ENCODE measurements at places on chromosomes 5 and 9.

GRCh38 chr5:112010475-112010874 lies 253.5 kb upstream of the NREP start:
- DNase-seq: no peak

- DNase-seq: no peak
Measured at GRCh38 chr5:112649882-112650281, 87.8 kb upstream of the APC start.

DNA sequence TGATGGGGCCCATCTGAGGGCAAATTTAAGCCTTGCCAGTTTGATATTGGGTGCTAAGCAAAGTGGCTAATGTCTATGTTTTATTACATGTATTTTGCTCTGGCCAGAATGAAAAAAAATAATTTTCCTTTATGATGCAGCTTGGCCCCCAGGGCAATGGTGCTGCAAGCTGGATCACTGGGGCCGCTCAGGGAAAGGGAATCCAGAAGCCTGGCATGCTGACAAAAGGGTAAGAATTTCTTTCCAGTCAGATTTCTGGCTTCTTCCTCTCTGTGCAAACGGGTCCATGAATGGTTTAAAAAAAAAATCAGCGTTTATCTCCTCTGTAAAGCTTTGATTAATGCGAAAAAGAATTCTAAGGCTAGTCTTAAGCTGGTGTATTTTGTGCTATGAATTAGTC lies 138.4 kb downstream of the MAPKAP1 start:
- no peak for DNase-seq

- no peak for DNase-seq
Measured at GRCh38 chr9:71744754-71745521, 23.4 kb downstream of the CEMIP2 start.

DNA sequence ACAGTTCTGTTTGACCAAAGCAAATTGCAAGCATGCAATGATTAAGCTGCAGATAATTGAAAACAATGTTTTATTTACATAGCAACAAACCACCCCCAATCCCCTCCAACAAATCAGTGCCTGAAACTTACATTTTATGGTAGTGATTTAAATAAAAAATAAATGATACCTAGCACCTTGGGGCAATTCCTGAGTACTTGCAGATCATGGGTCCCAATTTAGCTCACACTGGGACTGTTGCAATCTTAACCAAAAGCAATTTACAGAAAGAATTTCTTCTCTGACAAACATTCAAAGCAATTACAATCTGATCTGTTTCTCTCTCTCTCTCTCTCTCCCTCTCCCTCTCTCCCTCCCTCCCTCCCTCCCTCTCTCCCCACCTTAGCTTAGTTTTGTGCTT lies 345.7 kb upstream of the PCSK5 start:
- DNase-seq: no peak
